Activated naive CD4-positive, alpha-beta T cell treated with anti-CD3 and anti-CD28 coated beads, Interleukin-2, amount 10 ng/mL, durations not matched to agents 7 days and 5 days (primary cell): ENCODE measurements at places on chromosomes 7 and 10.

DNA sequence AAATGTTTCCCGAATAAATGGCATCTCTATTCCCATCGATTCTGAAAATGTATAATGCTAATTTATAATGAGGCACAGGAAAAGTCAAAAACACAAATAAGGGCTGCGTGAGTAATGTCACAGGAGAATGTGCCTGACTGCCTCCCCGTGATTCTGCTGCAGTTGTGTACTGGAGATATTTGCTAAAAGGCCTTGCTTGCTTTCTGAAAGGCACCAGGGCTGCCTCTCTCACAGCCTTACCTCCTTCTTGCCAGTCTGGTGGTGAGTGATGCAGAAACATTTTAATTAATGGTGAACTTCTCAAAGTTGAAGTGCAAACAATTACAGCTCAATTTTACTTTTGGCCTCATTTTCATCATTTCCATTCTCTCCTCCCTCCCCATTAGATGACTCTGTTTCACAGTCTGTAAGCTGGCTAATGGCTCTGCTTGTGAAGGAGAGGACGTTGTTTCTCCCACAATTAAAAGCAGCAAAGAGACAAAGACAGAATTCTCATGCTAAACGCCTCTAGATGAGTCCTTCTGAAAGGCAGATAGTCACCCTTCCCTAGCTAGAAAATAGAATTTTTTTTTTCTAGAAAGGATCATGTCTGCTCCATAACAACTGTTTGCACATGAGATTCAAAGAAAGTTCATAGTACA is 377.6 kb downstream of the MDFIC start:
- DNase-seq, result no peak

GRCh38 chr10:62903828-62904227 is 87.7 kb upstream of the EGR2 start:
- DNase-seq, result no peak

GRCh38 chr7:49014870-49015269 is 90.5 kb downstream of the CDC14C start:
- DNase-seq, result no peak

- DNase-seq, result no peak
These were observed 108.7 kb downstream of the LRRN3 start for GRCh38 chr7:111199643-111200042.

GRCh38 chr7:119228482-119228881 is 1004.0 kb downstream of the ANKRD7 start:
- DNase-seq, result no peak

DNA sequence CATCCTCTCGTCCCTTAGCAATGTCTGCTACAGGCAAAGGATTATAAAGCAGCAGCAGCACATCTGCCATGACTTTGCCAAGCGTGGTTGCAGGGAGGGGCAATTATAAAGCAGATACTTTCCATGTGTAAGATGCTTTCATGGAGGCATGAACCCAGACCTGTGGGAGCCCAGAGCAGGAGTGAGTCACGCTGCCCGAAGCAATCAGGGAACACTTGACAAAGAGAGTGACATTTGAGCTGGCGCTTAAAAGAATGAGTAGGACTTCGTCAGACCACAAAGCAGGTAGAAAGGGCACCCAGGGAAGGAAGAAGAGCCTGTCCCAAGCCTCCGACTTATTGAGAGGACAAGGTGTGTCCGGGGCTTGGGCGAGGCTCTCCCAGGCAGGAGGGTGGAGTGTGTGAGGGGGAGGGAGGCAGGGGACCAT is 147.2 kb downstream of the MYOF start:
- DNase-seq, result no peak

DNA sequence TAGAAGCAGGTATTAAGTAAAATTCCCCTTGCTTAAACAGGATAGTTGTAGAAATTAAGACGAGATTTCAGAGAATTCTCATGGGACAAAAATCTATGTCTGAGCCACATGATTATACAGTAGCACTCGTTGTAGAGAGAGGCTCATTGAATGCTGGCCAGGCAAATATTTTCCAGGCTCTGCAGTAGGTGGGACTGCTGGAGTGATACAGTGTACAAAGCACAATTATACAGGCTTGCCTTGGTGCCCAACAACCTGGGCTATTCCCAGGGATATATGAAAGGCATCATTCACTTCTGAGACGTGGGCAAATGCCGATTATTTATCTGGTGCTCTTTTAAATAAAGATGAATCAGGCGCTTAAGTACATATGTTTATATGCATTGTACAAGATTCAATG is 380.6 kb downstream of the PHTF2 start:
- no peak for DNase-seq

DNA sequence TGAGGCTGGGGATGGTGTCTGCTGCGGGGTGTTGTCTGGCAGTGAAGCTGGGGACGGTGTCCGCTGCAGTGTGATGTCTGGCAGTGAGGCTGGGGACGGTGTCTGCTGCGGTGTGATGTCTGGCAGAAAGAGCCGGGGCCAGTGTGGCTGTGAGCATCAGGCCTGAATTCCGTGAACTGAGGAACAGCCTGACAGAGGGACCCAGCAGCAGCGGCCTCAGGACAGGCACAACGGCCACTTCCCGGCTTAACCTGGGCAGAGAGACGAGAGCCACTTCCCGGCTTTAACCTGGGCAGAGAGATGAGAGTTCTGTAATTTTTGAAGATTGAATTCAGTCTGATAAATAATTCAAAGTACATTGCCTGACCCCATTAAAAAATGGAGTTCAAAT is 321.2 kb downstream of the PTPRN2 start:
- DNase-seq, result no peak

- no peak for DNase-seq
These were observed 176.6 kb upstream of the TNS3 start for GRCh38 chr7:47758546-47758945.

DNA sequence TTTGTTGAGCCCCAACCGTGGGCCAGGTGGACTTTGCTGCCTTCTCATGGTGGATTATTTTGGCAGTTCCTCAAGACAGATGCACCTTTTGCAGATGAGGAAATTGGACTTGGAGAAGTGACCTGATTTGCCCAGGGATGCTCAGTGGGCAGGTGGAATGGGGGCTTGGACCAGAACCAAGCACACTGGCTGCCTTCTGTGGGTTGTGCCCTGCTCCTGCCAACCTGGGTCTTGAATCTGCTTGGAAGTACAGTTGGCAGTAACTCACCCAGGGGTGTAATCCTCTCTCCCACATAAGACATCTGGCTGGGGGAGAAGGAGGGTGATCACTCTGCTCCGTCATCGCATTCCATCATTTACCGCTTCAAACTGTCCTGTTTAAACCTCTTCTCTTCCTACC is 110.5 kb upstream of the GPR26 start:
- DNase-seq, result no peak

DNA sequence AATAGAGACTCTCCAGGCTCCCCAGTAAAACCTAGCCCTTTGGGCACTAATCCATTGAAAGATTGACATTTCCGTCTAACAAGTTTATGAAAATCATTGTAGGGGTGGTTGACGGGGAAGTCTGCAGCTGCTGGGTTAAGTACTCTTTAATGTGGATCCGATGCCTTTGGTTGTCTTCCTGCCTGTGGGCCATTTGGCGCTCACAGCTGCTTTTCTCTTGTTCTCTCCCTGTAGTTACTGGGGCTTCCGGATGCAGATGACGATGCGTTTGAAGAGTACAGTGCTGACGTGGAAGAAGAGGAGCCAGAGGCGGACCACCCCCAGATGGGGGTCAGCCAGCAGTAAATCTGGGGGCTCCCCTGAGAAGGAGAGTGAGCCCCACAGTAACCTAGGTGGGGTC is 22.4 kb downstream of the MTURN start:
- peak; percentile 69 for DNase-seq

DNA sequence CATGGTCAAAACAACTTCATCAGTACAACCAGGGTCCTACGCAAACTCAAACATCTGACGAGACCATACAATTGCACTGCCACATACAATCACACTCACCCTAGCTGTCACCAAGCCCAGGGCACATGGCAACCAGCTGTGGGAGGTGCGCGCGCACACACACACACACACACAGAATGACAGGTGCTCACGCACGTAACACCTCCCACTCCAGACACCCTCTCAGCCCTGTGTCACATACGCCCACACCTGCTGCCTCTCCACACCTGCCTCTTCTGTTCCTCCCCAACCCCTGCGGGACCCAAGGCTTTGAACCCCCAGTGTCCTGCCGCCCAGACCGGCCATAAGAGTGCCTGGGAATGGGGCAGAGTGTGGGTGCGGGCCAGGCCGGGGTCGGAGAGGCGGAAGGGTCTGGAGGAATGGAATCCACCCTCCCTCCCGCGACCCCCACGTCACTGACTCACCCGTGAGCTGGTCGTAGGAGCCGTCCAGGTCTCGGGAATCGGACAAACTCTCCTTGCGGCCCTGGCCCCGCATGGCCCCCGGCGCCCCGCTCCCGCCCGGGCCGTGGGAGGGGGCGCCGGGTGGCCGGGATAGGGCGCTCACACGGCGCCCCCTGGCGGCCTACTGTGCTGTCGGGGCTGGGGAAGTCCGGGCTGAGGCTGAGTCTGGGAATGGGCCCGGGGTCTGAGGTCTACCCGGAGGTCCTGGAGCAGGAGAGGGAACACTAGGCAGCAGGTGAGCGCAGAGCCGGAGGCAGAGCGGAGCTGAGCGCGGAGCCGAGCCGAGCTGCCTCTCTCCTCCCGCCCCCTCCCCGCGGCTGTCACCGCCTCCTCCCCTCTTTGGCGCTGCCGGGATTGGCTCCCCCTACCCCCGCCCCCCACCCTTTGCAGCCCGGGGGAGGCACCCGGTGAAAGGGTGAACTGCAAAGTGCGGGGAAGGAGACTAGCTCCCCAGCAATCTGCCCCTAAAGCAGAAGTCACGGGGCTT is at the start of gene KCNIP2:
Gene KCNIP2 (minus strand): TSS at position 769 of the 990 bp plus-strand sequence. CDS start 232 bp downstream, at position 537.
- DNase-seq, result peak; percentile 73

DNA sequence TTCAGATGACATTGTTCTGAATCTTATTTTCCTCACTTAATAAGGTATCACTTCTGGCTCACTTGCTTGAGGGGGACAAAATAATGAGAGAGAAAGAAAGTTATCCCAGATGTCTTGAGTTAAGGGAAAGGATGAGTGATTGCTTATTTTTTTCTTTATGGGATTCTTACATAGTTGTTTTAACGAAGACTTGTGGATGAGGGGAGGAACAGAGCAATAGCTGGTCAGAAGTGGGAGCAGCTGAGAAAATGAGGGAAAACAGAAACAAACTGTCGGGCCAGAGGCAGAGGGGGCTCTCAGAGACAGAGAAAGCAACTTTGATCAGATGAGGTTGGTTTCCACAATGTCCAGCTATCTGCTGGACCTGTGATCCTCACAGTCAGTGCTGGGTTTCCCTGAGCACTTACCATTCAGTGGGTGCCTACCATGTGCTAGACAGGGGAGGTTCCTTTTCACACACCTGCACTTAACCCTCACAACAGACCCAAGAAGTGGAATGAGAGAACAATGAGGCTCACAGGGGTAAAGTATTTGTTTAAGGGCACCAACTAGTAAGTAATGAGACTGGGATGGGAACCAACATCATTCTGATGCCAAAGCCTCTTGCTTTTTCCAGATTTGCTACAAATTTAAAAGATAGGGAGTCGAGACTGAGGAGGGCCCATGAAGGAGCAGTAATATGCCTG is 64.2 kb downstream of the BICC1 start:
- DNase-seq, result no peak

- no peak for DNase-seq
These were observed 27.0 kb downstream of the IMMP2L start for GRCh38 chr7:111535142-111535870.

- DNase-seq, result no peak
These were observed 15.3 kb downstream of the HIP1 start for GRCh38 chr7:75723444-75723843.

GRCh38 chr10:116430288-116430687 is 2.6 kb downstream of the PNLIPRP3 start:
- no peak for DNase-seq

- no peak for DNase-seq
These were observed 136.7 kb downstream of the PLPP4 start for GRCh38 chr10:120593693-120594092.

GRCh38 chr7:8261711-8262695 is at the start of gene ICA1:
Gene ICA1 (minus strand): TSS chr7:8262167. CDS start chr7:8235926, 26,241 bp downstream.
- peak; percentile 41 for DNase-seq

DNA sequence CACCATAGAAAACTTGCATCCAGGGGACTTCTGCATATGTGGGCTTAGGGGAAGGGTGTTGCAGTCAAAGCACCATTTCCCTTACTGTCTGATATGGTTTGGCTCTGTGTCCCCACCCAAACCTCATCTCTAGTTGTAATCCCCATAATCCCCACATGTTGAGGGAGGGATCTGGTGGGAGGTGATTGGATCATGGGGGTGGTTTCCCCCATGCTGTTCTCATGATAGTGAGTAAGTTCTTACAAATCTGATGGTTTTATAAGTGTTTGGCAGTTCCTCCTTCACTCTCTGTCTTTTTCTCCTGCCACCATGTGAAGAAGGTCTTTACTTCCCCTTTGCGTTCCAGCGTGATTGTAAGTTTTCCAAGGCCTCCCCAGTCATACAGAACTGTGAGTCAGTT is 177.4 kb downstream of the ADK start:
- DNase-seq, result no peak

- peak; percentile 45 for DNase-seq
These were observed 33.9 kb upstream of the SLC29A3 start for GRCh38 chr10:71285180-71285545.

GRCh38 chr10:77732213-77733003 is 94.8 kb upstream of the KCNMA1 start:
- DNase-seq, result no peak

GRCh38 chr10:74026428-74027015 is 28.6 kb downstream of the VCL start:
- no peak for DNase-seq

- DNase-seq, result no peak
These were observed 150.2 kb upstream of the INSYN2A start for GRCh38 chr10:127346604-127347003.

DNA sequence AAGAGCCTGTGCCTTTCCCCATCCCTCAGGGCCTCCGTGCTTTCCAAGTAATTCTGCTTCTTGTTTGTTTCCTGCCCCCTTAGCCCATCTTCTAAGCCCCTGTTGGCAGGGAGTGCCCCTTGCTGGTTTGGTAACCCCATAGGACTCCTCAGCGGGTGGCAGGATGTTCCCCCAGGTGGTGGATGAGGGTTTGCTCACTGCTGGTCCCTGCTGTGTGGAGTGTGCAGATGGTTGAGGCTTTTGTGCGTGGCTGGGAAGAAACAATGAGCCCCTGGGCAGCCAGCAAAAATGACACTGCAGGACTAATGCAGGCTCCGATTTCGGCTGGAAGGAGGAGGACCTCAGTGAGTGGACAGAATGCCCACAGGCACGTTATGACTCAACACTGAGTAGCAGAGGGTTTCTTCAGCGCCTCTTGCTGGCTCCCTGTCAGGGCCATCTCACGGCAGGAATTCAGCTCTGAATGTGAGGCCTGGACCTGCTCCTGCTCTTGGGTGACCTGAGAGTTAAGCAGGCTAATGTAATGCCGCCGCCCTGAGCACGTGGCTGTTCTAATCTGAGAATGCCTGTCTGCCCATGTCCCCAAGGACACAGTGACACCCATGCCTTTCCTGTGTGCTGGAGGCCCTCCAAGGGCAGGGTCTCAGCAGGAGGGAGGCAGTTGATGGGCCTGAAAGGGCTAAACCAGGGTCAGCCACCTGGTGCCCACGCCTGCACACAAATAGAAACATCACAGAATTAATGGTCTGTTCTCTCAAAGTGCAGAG is 16.6 kb downstream of the BAG3 start:
- DNase-seq, result no peak

GRCh38 chr10:68001539-68001938 is 73.5 kb downstream of the HERC4 start:
- no peak for DNase-seq

GRCh38 chr10:58644311-58644710 is 131.6 kb downstream of the BICC1 start:
- no peak for DNase-seq

- DNase-seq, result no peak
These were observed 871.7 kb downstream of the LRMDA start for GRCh38 chr10:76302961-76303630.
